ENCODE measurements at places on chromosomes 2 and 18.

DNA sequence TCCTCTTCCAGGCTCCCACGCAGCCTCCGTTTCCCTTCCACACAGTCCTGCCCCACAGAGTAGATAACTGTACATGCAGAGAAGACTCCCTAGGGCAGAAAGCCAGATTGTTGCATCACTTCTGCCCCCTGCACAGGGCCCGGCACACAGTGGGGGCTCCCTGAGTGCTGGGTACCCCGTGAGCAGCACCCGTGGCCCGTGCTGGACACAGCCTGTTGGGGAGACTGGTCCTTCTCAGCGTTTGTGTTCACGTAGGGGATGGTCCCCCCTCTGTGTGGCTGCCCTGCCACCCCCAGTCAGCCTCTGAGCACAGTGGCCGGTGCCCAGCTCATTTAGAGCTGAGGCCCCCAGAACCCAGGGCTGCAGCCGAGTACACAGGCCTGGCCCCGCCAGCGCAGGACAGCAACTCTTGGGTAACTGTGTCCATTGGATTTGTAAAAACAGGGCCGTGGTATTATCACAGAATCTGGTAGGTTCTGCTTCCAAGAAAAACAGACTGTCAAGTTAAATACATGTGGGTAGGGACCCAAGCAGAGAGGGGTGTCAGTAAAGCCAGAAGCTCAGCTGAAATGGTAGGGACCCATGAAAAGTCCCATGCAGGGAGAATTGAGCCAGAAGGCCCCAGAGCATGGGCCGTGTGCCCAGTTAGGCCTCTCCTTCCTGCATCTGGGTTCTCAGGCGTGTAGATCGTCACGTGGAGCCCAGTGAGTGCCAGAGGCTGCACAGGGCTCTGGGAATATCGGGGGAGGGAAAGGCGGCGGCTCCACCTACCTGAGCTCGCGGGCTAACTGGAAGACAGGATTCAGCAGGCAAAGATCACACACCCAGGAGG, 257.3 kb downstream of the ATAD2B start:
- no peak for DNase-seq

DNA sequence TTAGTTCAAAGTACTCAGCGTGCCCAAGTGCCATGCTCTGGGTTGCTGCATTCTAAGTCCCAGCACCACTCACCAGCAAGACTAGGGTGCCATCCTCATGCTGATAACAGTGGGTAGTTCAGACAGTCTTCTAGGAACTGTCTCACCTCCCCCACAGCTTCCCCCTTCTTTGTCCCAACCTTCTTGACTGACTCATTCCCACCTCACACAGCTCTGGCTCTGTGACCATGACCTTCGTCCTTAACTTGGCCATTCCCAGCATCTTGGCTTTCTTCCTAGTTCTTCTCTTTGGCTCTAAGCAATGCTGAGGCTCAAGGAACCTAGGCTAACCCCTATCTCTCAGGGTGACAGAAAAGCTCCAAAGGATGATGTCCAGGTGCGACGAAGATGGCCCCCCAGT, 20.0 kb upstream of the CXCR4 start:
- no peak for DNase-seq

- no peak for DNase-seq
Measured at GRCh38 chr2:181683518-181684453, 3.5 kb upstream of the NEUROD1 start.

DNA sequence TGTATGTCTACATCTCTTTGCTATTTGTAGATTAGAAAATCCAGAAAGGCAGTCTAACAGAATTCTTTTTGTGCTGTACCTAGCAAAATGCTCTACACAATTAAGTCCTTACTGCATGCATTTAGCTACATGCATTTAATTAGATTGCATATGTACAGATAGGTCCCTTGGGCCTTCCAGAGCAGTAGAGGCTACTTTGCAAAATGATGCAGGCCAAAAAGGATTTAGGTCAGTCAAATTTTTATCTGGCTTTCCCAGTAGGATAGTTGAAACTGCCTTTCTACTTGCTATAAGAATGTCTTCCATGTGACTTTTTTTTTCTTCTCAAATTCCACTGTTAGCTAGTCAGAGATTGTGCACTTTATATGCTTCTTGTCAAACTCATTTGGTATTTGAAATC, 19.3 kb downstream of the GALNT13 start:
- no peak for DNase-seq

GRCh38 chr2:74567881-74568280, 13.4 kb downstream of the DOK1 start:
- DNase-seq: no peak

- DNase-seq: no peak
Measured at GRCh38 chr2:224579411-224579810, 5.8 kb downstream of the CUL3 start.

DNA sequence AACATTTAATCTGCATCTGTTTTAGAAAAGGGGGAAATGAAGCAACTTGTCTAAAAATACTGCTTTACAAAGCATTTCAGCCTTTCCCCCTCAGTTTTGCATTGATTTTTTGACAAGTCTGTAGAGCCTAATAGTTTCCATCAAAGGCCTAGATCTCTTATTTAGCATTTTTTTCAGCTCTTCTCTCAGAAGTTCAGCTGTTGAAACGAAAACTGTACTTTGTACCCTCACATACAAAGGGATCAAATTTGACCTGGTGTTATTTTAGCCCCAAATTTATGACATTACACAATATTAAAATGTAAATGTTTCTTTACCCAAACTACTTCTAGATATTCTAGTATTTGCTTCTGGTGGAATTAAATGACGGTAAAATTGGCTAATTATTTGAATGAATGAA, 13.0 kb downstream of the YPEL5 start:
- DNase-seq: no peak

- DNase-seq: no peak
Measured at GRCh38 chr2:174339561-174340399, 5.0 kb downstream of the SP9 start.

DNA sequence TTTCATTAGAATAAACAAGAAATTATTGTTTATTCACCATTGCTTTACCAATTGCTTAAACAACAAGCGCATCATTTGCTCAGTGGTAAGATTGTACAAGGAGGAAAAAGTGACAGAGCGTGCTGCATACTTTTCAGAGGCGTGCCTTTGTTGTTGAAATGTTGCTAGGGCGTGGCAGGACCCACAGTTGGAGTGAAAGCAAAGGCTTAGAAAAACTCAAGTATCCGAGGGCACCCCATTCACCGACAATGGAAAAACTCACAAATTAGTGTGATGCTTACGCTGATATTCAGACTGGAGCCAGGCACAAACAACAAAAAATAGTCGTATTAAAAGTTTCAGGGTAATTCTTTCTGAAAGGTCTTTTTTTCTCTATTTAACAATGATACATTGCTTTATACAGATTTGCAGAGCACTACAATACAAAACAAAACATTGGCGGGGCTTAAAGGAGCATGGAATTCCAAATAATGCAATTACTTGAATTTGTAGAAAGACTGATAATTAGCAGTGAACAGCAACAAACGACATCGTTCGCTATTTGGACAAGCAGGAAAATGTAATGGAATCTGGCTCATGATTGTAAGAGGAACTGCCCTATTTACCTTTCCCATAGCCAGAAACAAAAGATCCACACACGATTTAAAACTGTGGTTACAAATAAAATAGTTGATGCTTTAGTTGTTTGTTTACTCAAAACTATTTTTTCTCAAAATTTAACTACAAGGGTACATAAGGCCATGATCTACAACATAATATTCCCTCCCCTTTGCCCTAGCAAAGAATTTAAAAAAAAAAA, 37.8 kb upstream of the RTTN start:
- DNase-seq: no peak

GRCh38 chr2:201837824-201838431, 31.6 kb downstream of the CDK15 start:
- DNase-seq: no peak

- DNase-seq: no peak
Measured at GRCh38 chr2:231720987-231721966, 13.0 kb downstream of the PTMA start.

DNA sequence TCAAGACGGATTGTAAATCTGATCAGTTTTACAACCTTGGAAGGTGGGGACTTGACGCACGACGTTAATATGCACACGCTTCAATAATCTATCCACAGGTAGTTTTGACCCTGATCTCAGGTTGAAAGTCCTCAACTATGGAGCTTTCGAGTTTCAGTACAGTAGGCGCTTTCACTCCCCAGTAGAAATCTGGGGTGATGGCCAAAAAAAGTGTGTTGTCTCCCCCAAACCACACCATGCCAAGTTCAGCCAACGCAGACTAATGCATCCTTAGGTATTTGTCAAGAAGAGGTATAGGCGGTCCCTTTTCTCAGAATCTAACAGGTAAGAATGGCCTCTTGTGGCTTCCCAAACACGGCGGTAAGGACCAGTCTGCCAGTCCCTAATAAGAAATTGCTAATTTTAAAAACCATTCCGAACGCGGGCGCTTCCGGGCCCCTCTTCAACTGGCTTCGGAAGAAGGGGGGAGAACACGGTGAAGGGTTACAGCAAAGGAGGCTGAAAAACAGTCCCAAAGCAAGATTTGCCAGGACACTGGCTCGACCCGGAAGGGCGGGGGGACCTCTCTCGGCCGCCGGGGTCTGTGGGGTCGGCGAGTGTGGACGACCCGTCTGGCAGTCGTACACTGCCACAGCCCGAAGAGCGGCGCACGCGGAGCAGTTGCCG, 659 bp downstream of the FAM210A start:
- no peak for DNase-seq

GRCh38 chr2:211900000-211900399, 638.6 kb downstream of the ERBB4 start:
- DNase-seq: no peak

DNA sequence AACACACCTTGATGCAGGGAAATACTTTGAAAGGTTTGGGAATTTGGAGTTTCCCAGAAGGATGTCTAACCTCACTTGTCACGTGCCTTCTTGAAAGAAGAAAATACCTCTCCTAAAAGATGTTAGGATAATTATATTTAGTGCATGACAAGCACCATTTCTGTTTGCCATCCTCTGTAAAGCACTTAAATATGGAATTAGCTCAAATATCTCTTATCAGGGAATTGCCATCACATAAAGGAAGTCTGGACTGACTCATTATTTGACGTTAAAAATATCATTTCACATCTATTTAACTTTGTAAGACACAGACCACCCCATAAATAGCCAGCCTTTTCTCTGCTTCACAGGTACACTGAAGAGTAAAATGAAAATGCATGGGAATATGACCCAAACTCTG, 140.1 kb downstream of the STK39 start:
- DNase-seq: no peak

- no peak for DNase-seq
Measured at GRCh38 chr2:135773917-135774316, 32.3 kb downstream of the UBXN4 start.

DNA sequence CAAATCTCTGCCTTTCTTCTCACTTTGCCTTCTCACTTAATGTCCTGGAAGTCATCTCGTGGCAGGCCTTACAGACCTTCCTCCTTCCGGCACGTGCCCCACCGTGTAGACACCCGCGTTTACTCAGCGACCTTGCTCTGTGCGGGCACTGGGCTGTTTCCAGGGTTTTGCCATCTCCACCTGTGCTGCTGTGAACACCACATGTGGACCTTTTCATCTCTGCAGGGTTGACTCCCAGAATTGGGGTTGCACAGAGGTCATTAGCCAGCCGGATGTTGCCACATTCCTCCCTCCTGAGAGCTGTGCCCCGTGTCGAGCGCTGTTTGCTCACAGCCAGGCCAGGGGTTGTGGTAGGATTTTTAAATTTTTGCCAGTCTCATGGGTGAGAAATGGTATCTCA, 25.4 kb downstream of the KCNG2 start:
- DNase-seq: no peak

GRCh38 chr2:8469709-8470493, 212.0 kb upstream of the ID2 start:
- DNase-seq: no peak

- peak; percentile 56 for DNase-seq
Measured at GRCh38 chr2:144183727-144184126, 336.2 kb downstream of the ZEB2 start.

- DNase-seq: no peak
Measured at GRCh38 chr18:4125224-4125623, 329.9 kb downstream of the DLGAP1 start.

- peak; percentile 27 for DNase-seq
Measured at GRCh38 chr18:48540251-48541025, 1.6 kb downstream of the CTIF start.

- no peak for DNase-seq
Measured at GRCh38 chr2:100983201-100983600, 18.9 kb upstream of the RPL31 start.

DNA sequence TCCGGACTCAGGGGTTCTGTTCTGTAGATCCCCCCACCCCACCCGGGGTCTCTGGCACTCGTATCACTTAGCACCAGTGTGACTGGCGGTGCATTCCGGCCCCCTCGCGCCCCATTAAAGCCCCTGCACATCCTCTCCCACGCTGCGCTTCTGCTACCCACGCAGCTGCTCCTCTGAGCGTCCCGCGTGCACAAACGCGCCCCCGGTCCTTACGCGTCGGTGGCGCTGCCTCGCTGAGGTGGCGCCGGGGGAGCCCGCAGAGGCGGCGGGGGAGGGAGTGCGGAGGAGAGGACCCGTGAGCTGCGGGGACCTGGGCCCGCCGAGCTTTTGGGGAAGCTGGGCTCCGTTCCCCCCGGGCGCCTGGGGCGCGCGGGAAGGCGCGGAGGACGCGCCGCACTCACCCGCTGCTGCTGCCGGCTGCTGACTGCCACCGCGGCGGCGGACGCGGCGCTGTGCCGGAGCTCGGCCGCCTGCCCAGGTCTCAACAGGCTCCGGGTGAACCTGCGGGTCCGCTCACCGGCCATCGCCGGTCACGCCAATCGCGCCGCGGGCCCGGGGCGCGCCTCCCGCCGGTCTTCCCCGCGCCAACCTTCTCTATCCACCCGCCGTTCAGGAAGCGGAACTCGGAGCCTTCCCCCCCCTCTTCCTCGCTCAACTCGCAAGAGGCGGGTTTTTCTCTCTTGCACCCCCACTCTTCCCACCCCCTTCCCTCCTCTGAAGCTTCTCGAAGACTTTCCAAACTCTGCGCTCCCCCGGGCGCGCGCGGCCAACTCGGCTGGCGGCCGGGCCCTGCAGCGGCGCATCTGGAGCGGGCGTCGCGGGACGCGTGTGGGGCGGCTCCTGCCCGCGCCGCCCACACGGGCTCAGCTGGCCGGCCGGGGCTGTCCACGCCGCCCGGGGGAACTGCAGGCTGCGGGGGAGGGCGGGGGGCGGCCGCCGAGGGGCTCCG, at the start of gene DOCK10:
Gene DOCK10, minus strand, starts transcription at position 618 of the 949 bp plus-strand sequence. Its CDS starts 94 bp downstream, at position 524.
- DNase-seq: peak; percentile 52

DNA sequence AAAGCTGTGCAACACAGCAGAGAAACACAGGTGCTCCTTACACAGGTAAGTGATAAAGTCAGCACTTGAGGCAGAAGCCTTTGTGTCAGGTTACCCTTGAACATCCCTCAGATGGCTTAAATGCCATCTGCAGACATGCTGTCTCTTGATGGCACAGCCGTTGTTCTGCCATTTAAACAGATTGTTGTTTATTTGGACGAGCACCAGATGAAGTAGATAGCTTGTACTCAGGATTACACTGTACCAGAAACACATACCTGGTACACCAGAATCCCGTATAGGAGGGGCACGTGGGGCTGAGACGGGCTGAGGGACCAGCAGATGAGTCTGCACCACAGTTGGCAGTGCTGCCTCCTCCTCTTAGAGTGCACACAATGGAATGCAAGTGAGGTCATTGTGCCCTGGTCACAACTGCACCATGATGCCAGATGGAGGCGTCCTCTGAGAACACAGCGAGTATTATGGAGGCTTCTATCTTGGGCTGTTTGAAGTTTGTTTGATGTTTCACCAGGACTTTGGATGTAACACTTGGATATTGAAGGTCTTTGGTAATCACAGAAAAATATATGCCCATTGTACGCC, 143.0 kb downstream of the TANC1 start:
- no peak for DNase-seq
